ENCODE measurements at places on chromosomes 1 and 21.

- H3K36me3 ChIP-seq = no peaks in the 10 kb centered on the region
- H3K4me3 ChIP-seq = no peak overlapping the region
- no peaks in the 10 kb centered on the region for H3K4me1 ChIP-seq
- H3K27ac ChIP-seq = no peak overlapping the region
Measured at GRCh38 chr1:115457289-115457688, 119.2 kb upstream of the NGF start.

- no peak overlapping the region for H3K27ac ChIP-seq
- peaks cover 9% of the 10 kb centered on the region for H3K27me3 ChIP-seq
- no peaks in the 10 kb centered on the region for H3K4me1 ChIP-seq
- H3K36me3 ChIP-seq = no peaks in the 10 kb centered on the region
Measured at GRCh38 chr1:10941891-10942541, 70.4 kb upstream of the TARDBP start.

- DNase-seq = no peak
- H3K27ac ChIP-seq = no peak overlapping the region
- H3K36me3 ChIP-seq = no peaks in the 10 kb centered on the region
- H3K4me1 ChIP-seq = peaks cover 9% of the 10 kb centered on the region
Measured at GRCh38 chr1:51524817-51525216, 5.8 kb upstream of the EPS15 start.

GRCh38 chr1:224498574-224499170, 64.1 kb upstream of the WDR26 start:
- H3K4me1 ChIP-seq = peaks cover 37% of the 10 kb centered on the region
- peak; percentile 89 for DNase-seq
- no peaks in the 10 kb centered on the region for H3K36me3 ChIP-seq
- H3K27me3 ChIP-seq = no peaks in the 10 kb centered on the region
- H3K27ac ChIP-seq = peak overlapping the region; percentile 94
- peak overlapping the region; percentile 20 for H3K4me3 ChIP-seq

GRCh38 chr1:230366504-230366915, 59.6 kb downstream of the PGBD5 start:
- no peak overlapping the region for H3K27ac ChIP-seq
- no peak for DNase-seq
- H3K4me3 ChIP-seq = no peak overlapping the region
- H3K36me3 ChIP-seq = no peaks in the 10 kb centered on the region
- no peaks in the 10 kb centered on the region for H3K4me1 ChIP-seq
- H3K27me3 ChIP-seq = no peaks in the 10 kb centered on the region

DNA sequence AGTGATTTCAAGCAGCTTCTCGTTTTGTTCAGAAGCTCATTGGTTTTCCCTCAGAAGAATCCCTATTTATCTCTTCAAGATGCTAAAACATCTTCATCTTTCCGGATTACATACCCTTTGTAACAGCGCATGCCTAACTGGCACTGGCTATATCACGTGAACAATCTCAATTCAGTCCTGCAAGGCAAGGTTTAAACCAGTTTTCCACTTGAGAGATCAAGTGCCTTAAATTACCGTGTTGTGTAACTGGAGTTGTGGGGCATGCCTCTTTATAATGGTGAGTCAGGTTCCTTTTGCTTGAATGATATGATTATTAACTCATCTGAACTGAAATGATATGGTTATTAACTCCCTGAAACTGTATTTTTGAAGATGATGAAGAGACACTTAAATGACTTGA, 11.0 kb upstream of the ZFP69B start:
- H3K27me3 ChIP-seq = no peaks in the 10 kb centered on the region
- no peak for DNase-seq
- H3K36me3 ChIP-seq = no peaks in the 10 kb centered on the region
- H3K4me3 ChIP-seq = no peak overlapping the region

- no peaks in the 10 kb centered on the region for H3K4me1 ChIP-seq
- no peak overlapping the region for H3K27ac ChIP-seq
- H3K36me3 ChIP-seq = no peaks in the 10 kb centered on the region
Measured at GRCh38 chr1:26023826-26024225, 2.3 kb downstream of the EXTL1 start.

DNA sequence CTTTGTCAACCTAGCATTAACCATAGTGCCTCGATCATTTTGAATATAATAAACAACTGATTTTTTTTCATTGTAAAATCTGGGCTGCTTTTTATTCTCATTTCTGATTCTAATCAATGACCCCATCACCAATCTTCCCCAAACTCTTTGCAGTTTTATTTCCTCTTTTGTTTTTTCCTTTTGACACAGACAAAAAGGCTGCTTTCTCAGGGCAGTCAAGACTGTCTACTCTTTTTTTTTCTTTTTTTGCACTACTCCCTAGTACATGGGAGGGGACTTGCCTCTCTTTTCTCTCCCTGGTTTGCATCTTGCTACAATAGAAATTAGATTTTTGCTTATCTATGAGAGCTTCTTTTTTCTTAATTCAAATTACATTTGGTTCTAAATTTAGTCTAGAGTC, 987.9 kb downstream of the ADGRL2 start:
- H3K36me3 ChIP-seq = no peaks in the 10 kb centered on the region
- H3K4me3 ChIP-seq = no peak overlapping the region
- H3K27ac ChIP-seq = no peak overlapping the region

GRCh38 chr1:188499690-188500089, 1670.9 kb downstream of the PLA2G4A start:
- H3K36me3 ChIP-seq = no peaks in the 10 kb centered on the region
- no peaks in the 10 kb centered on the region for H3K27me3 ChIP-seq
- H3K27ac ChIP-seq = no peak overlapping the region

DNA sequence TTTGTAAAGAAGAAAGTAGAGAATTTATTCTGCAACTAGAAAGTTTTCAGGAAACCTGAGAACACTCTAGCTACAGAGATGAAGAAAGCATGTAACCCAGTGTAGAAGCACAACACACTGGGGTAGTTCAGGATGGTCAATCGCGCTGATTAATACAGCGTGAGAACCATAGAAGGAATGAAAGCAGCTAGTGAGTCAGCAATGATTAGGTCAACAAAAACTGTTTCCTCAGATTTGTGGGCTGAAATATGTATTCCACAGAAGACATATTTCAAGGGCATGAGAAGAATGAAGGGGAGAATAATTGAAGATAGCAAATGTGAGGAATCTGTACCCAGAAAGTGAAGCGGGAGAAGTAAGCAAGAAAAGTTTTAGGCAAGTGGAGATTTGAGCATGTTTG, 97.8 kb upstream of the ADGRL2 start:
- H3K27ac ChIP-seq = peak overlapping the region; percentile 100
- DNase-seq = peak; percentile 96
- H3K27me3 ChIP-seq = no peaks in the 10 kb centered on the region
- H3K36me3 ChIP-seq = no peaks in the 10 kb centered on the region

DNA sequence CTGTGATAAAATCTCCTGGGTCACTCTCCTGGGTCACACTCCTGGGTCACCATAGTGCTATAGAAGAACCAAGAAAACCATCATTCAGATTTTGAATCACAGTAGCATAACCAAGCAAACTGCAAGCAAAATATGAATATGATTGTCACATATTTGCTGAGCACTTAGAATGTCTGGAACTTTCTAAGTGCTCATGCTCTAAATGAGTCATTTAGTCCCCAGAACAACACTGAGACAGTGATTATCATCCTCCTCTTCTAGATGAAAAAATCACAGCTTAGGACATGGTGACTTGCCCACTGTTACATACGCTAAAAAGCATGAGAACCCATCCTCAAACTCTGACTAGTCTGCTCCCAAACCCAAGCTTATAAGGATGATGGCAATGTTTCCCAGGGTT, 39.5 kb upstream of the DDAH1 start:
- no peaks in the 10 kb centered on the region for H3K36me3 ChIP-seq
- no peaks in the 10 kb centered on the region for H3K27me3 ChIP-seq
- H3K27ac ChIP-seq = no peak overlapping the region
- H3K4me3 ChIP-seq = no peak overlapping the region

DNA sequence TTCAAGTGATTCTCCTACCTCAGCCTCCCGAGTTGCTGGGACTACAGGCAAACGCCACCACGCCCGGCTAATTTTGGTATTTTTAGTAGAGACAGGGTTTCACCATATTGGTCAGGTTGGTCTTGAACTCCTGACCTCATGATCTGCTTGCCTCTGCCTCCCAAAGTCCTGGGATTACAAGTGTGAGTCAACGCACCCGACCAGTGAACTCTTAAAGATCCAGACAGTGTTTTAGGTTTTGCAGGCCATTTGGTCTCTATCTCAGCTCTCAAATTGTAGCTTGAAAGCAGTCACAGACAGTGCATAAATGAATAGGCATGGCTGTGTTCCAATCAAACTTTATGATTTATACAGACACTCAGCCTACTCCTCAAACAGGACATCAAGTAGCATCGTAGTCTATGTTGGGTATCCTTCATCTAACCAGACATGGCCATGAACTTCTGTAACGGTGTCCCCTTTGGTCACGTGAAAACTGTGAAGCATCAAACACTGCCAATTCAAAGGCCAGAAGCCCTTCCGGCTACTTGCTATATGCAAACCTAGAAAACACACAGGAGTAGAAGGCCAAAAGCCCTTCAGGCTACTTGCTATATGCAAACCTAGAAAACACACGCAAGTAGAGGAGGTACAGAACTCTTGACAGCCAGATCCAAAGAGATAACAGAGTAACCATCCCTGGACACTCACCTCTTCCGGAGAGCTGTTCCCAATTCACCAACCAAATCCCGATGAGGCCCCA, 3.1 kb downstream of the FUCA1 start:
- no peak overlapping the region for H3K27ac ChIP-seq
- no peak overlapping the region for H3K4me3 ChIP-seq
- peaks cover 10% of the 10 kb centered on the region for H3K27me3 ChIP-seq
- no peak for DNase-seq
- peaks cover 4% of the 10 kb centered on the region for H3K4me1 ChIP-seq
- no peaks in the 10 kb centered on the region for H3K36me3 ChIP-seq

GRCh38 chr1:36752891-36753361, 270.2 kb upstream of the CSF3R start:
- peaks cover 17% of the 10 kb centered on the region for H3K4me1 ChIP-seq
- DNase-seq = peak; percentile 7
- H3K27ac ChIP-seq = no peak overlapping the region
- no peaks in the 10 kb centered on the region for H3K36me3 ChIP-seq
- no peaks in the 10 kb centered on the region for H3K27me3 ChIP-seq

DNA sequence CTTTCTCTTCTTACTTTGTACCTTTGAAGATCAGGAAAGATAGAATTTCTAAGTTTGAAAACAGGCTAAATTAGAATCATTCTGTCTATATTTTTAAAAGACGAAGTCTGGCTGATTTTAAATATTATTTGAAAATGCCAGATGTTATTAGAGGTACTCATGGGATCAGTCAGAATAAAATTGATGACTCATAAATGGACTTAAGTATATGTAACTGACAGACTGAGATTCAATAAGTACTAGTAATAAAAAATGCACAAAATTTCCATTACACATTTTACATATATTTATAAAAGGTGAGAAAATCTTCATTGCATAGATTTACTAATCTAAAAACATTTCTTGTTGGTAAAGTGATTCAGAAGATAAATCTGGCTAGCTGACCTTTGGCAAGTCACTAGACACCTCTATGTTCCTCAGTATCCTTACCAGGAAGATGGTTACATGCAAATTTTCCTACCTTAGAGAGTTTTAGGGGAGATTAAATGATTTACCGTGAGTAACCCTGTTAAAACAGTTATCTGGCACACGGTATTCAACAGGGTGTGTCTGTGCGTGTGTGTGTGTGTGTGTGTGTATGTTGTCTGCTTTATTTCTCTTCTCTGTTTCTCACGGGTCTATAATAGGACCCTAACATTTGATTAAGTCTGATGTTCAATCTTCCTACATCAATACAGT, 189.0 kb downstream of the RUNX1 start:
- no peak for DNase-seq
- H3K4me3 ChIP-seq = no peak overlapping the region
- H3K27me3 ChIP-seq = no peaks in the 10 kb centered on the region
- peaks cover 2% of the 10 kb centered on the region for H3K36me3 ChIP-seq

GRCh38 chr1:228998179-228998578, 262.9 kb downstream of the RHOU start:
- H3K36me3 ChIP-seq = no peaks in the 10 kb centered on the region
- no peak overlapping the region for H3K27ac ChIP-seq
- H3K4me3 ChIP-seq = no peak overlapping the region
- H3K27me3 ChIP-seq = no peaks in the 10 kb centered on the region
- DNase-seq = no peak

GRCh38 chr1:231106347-231106746, 55.5 kb upstream of the TRIM67 start:
- peaks cover 6% of the 10 kb centered on the region for H3K27me3 ChIP-seq
- no peaks in the 10 kb centered on the region for H3K36me3 ChIP-seq
- no peak overlapping the region for H3K27ac ChIP-seq

All from endothelial cell of umbilical vein (primary cell).